ENCODE measurements at places on chromosomes 16 and 17.

GRCh38 chr17:52191491-52191890 is 33.0 kb upstream of the CA10 start:
- no peak for DNase-seq

DNA sequence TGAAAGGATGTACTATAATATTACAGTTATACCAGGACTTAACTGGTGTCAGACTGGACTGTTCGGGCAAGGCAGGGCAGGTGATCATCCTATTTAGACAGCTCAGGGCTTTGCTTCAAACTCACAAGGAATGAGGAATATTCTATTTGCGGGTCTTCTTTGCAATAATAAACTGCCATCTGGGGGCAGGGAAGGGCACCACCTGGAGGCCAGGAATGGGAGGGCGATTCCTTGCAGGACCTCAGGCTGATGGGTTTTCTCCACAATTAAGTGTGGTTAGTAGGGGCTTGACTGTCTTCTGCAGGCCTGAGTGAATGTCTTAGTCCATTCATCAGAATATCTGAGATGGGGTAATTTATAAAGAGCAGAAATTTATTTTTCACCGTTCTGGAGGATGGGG is 424.1 kb downstream of the CA10 start:
- DNase-seq = no peak

- DNase-seq = no peak
These were observed 89.1 kb downstream of the SSH2 start for GRCh38 chr17:29840884-29841283.

- DNase-seq = peak; percentile 28
These were observed 46.9 kb downstream of the TUBD1 start for GRCh38 chr17:59845595-59846393.

DNA sequence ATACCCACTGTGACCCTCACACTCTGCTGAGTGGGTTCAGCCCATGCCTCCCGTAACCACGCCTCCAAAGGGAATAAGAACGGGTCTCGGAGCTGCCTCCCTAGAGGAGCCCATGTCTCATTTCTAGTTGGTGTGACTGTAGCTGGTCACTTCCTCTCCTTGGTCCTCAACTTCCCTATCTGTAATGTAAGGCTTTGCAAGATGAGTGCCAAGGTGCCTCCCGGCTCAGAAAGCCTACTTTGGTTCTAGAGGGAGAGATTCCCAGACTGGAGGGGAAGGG is 20.8 kb downstream of the C16orf74 start:
- no peak for DNase-seq

- no peak for DNase-seq
These were observed 274.0 kb downstream of the PHKB start for GRCh38 chr16:47734987-47735594.

DNA sequence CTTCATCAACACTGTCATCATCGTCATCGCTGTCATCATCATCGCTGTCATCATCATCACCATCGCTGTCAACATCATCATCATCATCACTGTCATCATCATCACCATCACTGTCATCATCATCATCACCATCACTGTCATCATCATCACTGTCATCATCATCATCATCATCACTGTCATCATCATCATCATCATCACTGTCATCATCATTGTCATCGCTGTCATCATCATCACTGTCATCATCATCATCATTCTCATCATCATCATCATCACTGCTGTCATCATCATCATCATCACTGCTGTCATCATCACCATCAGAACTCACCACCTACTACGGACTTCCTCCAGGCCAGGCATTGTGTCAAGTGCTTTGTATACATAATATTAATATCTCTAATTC is 160.6 kb downstream of the AIPL1 start:
- DNase-seq = no peak

DNA sequence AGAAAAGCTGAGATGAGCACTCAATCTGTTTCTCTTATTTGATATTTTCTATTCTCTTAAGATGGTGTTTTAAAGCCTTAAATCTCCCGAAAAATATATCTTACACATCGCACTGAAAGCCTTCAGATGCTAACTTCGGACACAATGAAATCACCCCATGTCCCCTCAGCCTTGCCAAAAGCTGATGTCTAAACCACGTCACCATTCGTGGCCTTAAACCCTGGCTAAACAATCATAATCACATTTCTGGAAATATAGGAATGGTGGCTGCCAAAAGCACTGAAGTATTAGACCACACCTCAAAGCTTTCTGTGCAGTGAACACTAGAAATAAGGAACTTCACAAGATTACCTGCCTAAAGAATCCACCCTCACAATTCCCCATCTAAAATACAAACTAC is 402.7 kb downstream of the SOX9 start:
- DNase-seq = no peak

DNA sequence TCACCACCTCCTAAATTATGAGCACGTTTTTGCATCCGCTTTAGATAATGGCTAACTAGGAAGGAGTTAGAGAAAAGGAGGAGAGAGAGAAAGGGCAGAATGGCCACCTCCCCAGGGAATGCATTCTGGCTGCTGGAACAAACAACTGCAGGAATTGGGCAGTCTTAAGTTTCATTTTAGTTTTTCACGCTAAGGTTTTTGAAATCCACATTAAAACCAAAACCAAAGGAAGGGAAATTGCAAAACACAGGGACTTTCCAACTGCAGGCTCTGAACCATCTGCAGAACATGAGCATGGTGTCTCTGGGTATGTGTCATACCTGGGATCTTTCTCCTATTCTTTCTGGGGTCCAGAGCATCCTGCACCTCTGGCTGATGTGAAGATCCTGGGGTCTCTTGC is 12.1 kb upstream of the CCL8 start:
- no peak for DNase-seq

DNA sequence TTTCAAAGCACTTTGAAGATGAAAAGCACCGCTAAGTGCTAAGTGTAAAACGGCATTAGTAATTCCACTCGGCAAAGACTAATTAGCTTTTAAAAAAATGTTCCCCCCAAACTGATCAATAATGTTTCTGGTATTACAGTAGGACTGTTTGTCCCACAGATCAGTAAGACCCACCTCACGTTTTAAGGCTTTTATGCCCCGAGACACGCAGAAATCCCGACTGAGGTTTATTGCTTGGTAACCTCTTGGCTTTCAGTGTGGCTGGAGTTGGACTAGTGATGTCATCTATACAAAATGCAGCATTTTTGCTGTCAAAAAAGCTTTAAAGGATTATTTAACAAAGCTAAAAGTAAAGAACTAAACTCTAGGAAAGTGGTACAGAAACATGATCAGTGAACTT is 414.6 kb upstream of the PSMD7 start:
- no peak for DNase-seq

GRCh38 chr17:65434251-65434650 is 127.2 kb downstream of the AXIN2 start:
- no peak for DNase-seq

- no peak for DNase-seq
These were observed 322.0 kb downstream of the ABCC12 start for GRCh38 chr16:47833771-47834170.

DNA sequence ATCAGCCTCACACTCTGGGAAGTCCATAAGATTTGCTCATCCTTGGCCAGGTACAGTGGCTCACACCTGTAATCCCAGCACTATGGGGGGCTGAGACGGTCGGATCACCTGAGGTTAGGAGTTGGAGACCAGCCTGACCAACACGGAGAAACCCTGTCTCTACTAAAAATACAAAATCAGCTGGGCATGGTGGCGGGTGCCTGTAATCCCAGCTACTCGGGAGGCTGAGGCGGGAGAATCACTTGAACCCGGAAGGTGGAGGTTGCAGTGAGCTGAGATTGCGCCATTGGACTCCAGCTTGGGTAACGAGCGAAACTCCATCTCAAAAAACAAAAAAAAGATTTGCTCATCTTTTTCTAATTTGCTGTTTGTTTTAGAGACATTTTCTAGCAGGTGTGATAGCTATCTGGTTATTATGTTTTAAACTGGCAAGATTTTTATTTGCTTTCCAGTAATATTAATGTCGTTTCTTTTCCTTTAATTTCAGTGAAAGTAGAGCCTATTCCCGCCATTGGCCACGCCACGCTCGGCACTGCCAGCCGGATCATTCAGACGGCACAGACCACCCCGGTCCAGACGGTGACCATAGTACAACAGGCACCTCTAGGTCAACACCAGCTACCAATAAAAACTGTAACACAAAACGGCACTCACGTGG is 61.5 kb downstream of the WDR45B start:
- DNase-seq = no peak

DNA sequence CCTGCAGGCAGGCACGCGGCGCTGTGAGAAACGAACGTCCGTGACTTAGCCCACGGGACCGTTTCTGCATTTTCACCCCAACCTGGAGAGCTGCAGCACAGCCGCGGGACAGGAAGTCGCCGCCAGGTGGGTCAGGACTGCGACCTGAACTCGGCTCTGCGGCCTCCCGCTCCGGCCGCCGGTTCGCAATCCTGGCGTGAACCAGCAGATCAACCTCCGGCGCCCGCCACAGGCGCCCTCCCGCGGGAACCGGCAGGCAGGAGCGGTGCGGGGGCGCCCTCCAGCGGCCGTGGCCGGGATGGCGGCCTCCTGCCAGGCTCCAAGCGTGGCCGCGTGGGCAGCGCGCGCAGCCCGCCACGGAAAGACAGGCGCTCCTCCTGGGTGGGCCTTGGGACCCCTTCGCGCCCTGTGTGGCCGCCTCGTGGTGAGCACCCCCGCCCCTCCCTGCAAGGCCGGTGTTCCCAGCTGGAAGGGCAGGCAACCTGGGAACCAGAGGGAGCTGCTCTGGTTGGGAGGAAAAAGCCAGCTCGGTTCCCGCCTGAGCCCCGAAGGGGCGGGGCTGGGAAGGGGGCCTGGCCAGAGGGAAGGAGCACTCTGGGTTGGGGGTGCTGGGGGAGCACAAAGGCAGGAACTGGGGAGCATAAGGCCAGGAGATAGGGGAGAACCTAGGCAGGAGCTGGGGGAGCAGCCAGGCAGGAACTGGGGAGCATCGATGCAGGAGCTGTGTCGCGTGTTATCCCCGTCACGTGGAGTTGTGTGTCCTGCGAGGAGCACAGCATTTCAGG is 28.2 kb downstream of the ACTG1 start:
- DNase-seq = peak; percentile 81

DNA sequence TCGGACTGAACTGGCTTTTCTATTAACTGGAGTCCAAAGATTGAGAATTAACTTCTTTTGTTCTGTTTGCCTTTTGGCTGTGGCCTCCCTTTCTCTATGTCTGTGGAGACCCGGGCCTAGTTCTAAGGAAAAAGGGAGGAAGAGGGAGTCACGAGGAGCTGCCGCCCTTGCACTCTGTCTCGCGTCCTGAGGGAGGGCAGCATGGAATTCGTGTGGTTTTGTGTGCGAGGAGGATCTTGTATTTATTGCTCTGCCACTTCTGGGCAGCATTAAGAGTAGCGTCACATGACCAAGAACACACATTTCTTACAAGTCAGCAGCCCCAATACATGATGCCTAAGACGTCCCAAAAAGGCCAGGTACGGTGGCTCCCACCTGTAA is 23.6 kb downstream of the METTL22 start:
- no peak for DNase-seq

DNA sequence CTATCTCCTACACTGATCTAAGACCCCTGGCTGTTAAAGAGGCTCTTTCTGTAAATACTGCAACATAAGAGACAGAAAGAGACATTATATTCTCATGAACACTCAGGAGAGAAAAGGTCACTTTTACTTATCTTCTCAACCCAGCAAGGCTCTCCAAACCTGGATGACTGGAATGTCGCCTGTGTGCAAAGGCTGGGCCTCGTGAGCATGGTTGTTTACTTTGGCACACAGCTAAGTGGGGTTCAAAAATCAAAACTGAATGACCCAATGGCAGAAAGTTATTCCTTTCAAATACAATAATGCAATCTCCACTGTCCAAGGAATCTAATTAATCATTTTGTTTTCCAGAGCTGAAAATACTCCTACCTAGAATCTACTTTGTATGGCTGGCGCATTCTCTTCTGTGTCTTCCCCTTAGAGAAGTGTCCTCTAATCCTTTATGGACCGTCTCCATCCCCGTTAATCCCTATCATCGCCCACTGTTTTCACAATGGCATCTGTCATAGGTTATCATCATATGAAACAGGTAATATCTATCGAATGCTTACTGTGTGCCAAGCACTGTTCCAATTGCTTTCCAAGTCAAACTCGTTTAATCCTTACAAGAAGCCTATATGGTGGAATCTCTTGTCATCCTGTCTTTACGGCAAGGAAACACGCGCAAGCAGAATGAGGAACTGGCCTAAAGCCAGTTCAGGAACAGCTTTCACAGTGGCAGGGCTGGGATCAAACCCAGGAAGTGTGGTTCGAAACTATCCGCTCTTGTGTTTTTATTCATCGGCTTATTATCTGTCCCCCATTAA is 1.3 kb downstream of the SLX4 start:
- no peak for DNase-seq

DNA sequence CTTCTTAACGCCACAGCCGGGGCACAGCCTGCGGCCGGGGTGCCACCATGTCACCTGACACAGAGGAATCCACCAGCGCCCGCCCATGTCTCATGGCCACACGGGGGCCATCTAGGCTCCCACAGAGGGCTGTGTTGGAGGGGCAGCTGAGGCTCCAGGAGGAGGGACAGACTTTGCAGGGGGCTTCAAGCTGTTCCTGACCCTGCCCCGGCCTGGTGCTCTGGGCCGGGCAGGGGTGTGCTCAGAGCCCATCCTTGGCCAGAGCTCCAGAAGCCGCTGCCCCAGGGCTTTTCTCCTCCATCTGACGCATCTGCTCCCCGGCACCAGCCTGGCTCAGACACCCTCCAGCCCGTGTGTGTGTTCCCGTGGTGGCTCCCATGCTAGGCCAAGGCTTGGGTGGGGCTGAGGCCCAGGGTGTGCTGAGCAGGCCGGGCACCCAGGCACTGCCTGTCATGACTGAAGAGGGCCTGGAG is 7.8 kb upstream of the SLC38A10 start:
- DNase-seq = no peak

DNA sequence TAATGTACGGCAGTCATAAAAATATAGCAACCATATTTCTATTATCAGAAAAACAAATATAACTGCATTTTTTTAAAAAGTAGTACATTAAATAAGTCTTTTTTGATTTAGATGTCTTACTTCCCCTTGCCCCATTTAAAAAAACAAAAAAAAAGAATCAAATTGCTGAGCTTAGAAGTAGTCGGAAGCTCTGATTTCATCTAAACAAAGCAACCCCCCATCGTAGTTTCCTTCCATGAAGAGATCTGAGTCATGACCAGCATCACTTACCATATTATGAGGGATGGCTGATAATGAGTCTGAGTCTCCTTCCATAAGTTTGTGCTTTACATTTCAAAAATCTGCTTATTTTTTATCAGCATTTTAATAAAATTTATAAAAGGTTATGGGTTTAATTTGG is 86.2 kb downstream of the ITFG1 start:
- DNase-seq = no peak

Measured in activated CD4-positive, alpha-beta T cell treated with anti-CD3 and anti-CD28 coated beads for 1 hour (primary cell).